ENCODE measurements at places on chromosomes 3 and 15.

- DNase-seq, result no peak
Observed at GRCh38 chr3:14525685-14526631, 14.2 kb downstream of the GRIP2 start.

DNA sequence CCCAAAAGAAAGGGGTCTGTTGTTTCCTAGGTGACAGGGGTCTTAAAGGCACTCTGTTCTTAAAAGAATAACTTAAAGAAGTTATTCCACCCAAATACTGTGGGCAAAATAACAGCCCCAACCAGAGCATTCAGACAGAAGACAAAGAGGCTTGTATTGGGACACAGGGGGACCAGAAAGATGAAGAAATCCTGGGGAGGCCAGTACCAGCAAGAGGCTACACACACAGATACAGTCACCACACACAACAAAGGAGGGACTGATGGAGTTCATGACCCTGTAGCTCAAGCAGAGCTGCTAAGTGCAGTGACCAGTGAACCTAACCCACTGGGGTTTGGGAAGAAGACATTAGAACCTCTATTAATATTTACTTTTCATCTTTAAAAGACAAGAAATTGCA is 59.0 kb downstream of the MTHFS start:
- no peak for DNase-seq

- no peak for DNase-seq
Observed at GRCh38 chr3:14725564-14726440, 50.9 kb downstream of the C3orf20 start.

DNA sequence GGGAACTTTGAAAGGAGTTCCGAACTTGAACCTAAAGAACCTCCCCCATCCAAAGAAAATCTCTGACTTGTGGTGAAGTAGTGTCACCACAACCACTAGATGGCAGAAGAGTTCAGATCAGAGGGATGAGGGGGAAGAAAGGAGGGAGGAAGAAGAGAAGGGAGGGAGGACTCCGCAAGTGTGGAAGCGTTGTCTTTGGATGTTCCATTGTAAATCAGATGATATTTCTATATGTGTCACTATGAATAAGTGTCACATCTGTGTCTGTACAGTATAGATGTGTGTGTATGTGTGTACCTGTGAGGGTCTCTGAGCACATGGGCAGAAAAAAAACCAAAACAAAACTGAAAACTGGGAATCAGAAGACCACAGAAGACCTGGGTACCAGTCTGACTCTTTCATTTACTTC is 16.9 kb downstream of the SLC24A1 start:
- no peak for DNase-seq

DNA sequence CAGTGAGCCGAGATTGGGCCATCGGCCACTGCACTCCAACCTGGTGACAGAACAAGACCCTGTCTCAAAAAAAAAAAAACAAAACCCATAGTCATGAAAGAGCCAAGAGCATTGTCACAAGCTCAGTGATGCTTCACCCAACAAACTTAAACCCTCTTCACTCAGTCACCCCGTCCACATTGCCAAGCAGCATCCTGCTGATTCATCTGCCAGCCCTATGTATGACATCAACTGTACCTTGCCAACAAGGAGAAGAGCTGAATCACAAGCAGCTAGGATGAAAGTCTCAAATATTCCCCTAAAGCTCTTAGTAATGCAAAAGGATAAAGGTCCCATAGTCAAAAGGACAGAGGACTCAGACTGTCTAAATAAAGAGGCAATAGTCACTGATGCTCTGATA is 90.0 kb downstream of the ANO10 start:
- no peak for DNase-seq

GRCh38 chr3:97817965-97818364 is 3.8 kb upstream of the CRYBG3 start:
- DNase-seq, result no peak

DNA sequence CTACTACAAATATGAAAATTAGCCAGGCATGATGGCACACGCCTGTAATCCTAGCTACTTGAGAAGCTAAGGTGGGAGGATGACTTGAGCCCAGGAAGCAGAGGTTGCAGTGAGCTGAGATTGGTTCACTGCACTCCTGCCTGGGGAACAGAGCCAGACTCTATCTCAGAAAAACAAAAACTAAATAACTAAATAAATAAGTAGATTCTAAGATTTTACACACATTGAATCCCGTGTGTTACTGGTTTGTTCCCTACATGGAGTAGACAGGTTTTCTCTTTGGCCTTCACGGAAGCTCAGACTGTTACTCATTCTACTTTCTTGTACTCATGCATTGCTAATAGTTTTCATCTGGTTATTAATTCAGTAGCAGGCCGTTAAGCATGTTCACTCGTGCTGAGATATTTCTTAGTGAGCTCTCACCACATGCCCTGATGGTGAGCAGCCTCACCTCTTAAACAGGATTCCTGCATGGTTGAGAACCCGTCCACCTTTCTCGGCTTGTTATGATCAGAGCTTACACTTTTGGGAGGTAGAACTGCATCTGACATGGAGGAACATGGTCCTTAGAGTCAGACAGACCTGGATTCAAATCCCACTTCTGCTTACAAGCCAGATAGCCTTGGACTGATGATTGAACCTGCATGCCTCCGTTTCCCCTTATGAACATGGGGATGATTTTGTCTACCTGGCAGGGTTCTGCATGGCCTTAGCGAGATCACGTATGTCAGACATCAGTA is 49.1 kb downstream of the CMTM7 start:
- no peak for DNase-seq

DNA sequence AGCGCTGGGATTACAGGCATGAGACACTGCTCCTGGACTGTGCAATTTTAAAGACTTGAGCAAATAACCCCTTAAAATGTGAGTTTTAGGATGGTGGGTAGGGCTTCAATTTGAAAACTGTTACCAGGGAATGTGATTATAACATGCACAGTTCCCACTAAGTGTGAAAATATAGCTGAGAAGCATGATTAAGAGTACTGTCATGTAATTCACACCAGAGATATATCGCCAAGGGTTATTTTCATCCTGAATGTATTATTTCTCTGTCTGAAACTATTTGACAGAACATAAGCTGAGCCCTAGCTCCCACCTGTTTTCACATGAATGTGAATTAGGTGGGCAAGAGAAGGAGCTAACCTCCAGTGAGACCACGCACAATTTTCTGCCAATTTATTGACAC is 457.2 kb downstream of the GABRG3 start:
- no peak for DNase-seq

GRCh38 chr3:60188803-60189202 is 1062.4 kb downstream of the FHIT start:
- no peak for DNase-seq

- no peak for DNase-seq
Observed at GRCh38 chr15:25712192-25712960, 150.8 kb downstream of the ATP10A start.

DNA sequence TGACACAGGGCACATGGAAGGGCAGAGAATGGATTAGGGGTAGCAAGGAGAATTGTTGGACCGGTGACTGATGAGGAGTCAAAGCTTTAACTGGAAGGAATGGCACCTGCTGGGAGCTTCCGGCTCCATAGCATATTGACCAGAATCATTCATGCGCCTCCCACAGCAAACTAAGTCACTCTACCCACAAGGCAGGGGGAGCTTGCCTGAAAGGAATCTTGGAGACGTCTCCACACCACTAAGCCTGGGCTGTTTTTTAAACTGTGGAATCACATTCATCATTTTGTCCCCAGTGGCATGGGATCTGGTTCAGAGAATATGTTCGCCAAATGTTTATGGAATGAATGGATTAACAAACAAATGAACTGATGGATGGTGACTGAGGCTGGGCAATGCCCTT is 57.0 kb upstream of the ITGA11 start:
- DNase-seq, result no peak

- DNase-seq, result no peak
Observed at GRCh38 chr15:40454904-40455391, 14.2 kb downstream of the BAHD1 start.

DNA sequence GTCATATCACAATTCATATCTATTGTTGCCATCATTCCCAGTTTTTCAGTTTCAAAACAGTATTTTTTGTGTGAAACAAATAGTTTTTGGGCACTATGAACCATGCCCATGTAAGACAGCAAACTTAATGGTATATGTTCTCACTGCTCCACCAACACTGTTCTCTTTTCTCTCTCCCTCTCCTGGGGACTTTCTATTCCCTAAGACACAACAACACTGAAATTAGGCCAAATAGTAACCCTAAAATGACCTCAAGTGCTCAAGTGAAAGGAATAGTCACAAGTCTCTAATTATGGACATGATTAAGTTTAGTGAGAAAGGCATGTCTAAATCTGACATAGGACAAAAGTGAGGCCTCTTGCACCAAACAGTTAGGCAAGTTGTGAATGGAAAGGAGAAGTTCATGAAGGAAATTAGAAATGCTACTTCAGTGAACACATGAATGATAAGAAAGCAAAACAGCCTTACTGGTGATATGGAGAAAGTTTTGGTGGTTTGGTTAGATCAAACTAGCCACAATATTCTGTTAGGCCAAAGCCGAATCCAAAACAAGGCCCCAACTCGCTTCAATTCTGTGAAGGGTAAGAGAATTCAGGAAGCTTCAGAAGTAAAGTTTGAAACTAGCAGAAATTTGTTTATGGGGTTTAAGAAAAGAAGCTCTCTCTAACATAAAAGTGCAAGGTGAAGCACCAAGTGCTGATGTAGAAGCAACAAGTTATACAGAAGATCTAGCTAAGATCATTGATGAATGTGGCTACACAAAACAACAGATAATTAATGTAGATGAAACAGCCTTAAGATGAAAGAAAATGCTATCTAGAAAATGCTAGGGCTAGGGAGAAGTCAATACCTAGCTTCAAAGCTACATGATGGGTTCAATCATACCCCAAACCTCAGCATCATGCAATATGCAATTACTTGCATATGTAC is 104.2 kb downstream of the CBLB start:
- no peak for DNase-seq

GRCh38 chr3:195020921-195021320 is 250.0 kb downstream of the XXYLT1 start:
- no peak for DNase-seq

DNA sequence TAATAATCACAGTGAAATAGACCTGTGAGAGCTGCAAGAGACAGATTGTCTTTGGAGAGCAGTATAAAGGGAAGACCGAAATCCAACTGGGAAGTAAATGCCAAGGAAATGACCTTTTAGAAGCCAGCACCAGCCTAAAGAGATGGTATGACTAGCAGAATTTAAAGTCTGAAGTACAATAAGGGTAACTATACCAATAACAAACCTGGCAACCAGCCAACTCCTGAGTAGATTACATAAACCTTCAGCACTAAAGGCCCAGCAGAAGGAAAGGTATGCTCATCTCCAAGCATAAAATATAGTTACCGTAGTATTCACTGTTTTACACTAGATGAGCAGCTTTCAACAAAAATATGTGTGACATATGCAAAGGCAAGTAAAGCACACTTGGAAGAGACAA is 155.1 kb upstream of the SATB1 start:
- no peak for DNase-seq

DNA sequence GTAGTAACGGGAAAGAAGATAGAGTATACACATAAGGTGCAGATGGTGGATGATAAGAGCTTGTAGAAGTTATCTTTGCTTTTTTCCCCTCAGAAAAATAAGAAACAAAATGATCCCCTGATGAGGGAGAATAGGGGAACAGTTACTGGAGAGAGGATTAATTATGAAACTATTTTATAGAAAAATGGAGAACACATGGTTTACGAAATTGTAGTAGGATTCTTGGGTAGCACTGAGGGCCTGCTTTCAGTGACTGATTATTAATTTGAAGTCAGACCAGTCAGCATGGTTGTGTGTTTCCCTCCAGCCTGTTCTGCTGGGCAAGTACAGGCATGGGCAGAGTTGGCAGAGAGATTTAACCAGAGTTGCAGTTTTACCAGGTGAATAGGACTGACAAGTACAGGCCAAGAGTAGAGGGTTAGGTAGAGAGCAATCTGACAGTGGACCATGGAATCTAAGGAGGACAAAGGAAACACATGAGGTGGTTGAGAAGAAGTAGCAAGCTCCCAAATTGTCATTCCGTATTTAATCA is 5.9 kb downstream of the SLC49A4 start:
- DNase-seq, result no peak

DNA sequence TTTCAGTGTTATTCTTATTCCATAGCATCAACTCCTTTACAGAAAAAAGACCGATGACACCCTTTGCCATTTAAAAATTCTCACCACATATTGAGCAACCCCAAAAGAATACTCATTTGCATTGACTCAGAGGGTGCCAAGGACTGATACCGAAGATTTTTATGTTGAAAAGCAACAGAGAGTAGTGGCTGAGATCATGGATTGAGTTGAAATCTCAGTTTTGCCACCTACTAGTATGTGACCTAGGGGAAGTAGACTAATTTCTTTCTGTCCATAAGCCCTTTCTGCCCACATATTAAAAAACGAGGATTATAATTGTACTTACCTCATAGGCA is 313.9 kb upstream of the SATB1 start:
- DNase-seq, result no peak

DNA sequence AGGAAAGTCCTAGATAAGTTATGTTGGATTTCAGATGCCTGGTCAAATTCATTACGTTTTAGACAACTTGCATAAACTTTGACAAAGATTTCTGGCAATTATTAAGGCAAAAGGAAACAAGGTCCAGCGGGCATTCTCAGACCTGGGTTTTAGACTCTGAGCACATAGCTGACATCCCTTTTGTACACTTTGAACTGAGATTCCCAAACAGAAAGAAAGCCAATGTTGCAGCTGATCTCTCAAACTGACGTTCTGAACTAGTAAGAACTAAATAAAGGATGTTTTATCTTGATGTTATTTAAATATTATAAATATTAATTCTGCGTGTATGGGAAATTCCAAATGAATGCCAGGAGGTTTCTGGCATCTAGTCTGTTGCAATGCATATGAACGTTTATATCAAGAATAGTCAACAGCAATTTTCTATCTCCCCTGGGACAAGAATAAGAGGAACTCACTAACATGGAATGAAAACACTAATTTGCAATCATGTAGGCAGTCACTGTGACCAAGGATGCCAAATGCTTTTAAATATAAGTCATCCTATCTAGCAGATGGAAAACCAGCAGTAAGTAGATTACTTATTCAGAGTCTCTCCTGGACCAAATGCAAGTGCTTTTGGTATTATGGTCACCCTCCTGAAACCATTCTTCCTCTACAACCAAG is 202.1 kb downstream of the GREM1 start:
- no peak for DNase-seq

DNA sequence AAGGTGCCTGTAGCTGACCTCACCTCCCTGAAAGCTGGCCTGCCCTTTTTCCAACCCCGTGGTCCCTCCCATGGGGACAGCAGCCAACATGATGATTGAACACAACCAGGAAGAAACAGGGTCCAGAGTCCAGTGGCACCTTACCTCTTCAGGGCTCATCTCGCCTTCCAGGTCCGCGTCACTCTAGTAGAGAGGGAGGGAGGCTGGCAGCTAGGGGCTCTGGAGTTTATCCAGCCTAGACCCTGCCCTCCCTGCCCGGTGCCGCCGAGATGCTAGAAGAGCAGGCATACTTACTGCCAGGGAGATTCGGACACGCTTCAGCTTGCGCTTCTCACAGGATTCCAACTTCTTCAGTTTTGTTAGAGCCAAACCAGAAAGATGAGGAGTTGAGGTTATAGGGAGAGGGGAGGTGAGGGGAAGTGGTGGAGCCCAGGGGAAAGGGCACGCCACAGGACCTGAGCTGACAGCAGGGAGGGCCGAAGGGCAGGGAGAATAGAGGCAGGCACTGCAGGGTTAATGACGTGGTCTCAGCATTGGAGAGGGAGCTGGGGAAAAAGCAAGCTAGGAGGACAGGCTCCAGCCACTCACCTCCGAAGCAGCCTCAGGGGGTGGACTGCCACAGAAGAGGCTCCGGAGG is 9.1 kb downstream of the CLCN2 start:
- no peak for DNase-seq

- DNase-seq, result no peak
Observed at GRCh38 chr3:119457246-119457645, 6.2 kb downstream of the TMEM39A start.

GRCh38 chr3:143716731-143717130 is 131.5 kb downstream of the SLC9A9 start:
- no peak for DNase-seq
